ENCODE measurements at places on chromosomes 11 and 22.

DNA sequence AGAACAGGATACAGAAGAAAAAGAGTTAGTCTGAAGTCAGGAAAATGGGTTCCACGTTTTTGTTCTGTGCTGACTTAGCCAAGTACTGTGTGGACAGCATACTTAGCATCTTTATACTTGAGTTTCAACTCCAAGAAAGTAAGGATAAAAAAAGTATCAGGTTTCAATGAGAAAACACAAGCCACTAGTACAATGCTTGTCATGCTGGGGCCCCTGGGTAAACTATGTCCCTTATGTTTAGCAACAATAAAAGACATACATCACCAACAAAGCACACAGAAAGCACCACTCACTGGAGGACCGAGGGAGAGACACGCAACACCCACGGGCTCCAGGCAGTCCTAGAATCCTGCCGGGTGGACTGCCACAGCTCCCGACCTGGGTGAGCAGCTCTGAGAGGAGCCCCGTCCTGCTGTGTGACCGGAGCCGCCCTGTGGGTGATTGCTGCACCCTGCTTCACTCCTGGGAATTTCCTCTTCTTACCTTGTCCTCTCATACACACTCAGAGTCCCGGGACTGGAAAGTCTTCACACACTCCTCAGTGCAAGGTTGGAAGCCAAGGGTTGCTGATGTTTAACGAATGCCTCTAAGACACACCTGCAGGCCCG is 890.5 kb downstream of the BRD1 start:
- DNase-seq = no peak

- DNase-seq = no peak
These were observed 103.2 kb downstream of the ETS1 start for GRCh38 chr11:128484172-128484571.

GRCh38 chr22:36922711-36923110 is 9.3 kb downstream of the CSF2RB start:
- DNase-seq = no peak

- no peak for DNase-seq
These were observed 192.8 kb upstream of the SORL1-AS1 start for GRCh38 chr11:121645596-121645995.

- no peak for DNase-seq
These were observed 35.1 kb downstream of the TRIOBP start for GRCh38 chr22:37731804-37732471.

GRCh38 chr11:86793307-86793706 is 7.0 kb upstream of the PRSS23 start:
- DNase-seq = no peak

DNA sequence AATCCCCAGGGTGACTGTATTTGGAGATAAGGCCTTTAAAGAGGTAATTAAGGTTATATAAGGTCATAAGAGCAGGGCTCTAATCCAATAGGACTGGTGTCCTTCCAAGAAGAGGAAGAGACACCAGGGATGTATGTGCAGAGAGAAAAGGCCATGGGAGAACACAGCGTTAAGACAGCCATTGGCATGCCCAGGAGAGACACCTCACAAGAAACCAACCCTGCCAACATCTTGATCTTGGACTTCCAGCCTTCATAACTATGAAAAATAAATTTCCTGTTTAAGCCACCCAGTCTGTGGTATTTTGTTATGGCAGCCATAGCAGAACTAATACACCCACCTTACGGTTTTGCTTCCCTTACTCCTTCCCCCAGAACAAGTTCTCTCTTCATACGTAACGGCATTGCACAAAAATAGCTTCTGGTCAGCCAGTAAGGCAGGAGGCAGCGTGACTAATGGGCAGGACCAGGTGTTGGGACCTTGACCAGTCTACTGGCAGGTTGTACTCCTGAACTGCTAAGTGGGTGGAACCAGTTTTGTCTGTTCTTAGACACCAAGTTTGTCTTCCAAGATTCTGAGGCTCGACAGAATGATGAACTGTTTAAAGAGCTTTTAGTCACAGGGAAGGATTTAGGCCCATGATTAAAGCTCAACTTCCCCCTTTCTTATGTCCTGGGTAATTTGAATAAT is 31.9 kb upstream of the UPB1 start:
- DNase-seq = no peak

DNA sequence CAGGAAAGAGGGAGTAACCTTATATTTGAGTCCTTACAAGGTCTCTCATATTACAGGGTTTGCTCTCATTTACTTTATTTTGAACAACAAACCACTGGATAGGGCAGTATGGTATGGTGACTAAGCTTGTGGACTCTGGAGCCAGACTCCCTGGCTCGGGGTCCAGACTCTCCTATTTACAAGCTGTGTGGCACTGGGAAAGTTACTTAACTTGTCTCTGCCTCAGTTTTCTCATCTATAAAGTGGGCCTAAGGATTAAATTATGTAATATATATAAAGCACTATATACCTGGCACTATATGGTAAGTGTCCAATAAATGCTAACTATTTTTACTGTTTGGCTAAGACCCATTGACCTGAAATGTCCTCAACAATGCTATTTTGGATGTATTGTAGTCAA is 1.7 kb upstream of the DCHS1 start:
- DNase-seq = no peak

- no peak for DNase-seq
These were observed 82.4 kb downstream of the AASDHPPT start for GRCh38 chr11:106159836-106160235.

- no peak for DNase-seq
These were observed 22.0 kb downstream of the ABTB2 start for GRCh38 chr11:34335801-34336200.

DNA sequence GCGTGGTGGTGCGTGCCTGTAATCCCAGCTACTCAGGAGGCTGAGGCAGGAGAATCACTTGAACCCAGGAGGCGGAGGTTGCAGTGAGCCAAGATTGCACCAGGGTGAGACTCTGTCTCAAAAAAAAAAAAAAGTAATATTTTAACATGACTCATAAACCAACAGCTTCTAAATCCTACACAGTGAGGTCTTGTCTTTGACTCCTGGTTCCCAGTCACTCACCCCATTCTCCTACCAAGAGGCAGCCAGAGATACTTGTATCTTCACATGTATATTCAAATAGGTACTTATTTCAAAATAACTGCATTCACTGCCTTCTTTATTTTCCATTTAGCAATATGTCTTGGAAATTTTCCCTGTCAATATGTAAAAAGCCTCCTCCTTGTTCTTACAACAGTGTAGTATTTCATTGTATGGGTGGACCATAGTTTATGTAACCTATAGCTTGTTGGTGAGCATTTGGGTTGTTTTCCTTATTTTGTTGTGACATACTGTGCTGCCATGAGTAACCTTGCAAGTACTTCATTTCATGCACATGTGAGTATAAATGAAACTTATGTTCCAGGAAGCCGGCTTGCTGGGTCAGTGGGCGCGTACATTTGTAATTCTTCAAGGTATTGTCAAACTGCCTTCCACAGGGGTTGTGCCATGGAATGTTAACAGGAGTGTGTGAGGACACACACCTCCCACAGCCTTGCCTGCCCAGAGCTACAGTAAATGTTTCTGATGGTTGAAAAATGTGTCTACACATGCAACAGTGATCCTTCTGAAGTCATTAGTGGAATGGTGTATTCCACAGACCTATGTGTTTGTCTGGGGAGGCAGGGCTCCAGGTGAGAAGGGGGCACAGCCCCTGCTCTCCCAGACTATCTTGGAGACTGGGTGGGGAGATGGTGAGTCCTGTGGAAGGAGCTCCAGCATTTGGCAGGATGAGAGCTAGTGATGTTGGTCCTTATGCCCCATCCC is 47.9 kb downstream of the OSBP2 start:
- no peak for DNase-seq
